ENCODE measurements at places on chromosomes 13 and 19.

GRCh38 chr13:50152655-50153309, 137.5 kb downstream of the KCNRG start:
- no peak for DNase-seq

DNA sequence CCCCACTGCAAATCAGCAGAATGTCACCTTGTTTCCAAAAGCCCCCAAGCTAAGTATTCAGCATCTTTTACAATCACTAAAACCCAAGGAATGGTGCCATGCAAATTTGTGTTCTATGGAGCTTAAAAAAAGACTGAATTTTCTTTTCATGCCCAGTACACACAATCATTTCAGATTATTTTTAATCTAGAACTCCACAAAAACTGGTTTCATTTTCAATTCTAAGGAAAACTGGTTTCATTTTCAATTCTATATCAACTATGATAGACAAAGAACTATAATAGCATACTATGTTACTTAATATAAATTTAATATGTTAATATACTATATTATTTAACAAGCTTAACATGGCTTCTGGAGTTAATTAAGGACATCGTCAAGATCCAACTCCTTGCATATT, 88.4 kb upstream of the DOCK9 start:
- no peak for DNase-seq

DNA sequence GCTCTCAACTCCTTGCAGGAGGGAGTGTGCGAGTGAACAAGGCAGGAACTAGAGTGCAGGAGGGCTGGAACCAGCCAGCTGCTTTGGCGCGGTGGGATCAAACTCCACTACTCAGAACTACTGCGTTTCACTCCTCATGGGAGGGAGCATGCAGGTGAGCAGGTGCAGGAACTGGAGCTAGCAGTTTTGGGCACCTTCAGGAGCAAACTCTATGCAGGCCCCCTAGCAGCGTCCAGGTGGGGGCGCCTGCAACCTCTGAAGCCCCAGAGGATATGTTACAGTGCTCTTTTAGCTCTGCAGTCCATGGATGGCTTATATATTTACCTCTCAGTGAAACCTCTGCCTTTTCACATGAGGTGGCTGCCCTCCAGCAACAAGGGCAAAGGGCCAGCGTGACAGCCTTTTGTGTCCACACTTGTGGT, 1303.4 kb downstream of the PCDH9 start:
- DNase-seq = no peak

DNA sequence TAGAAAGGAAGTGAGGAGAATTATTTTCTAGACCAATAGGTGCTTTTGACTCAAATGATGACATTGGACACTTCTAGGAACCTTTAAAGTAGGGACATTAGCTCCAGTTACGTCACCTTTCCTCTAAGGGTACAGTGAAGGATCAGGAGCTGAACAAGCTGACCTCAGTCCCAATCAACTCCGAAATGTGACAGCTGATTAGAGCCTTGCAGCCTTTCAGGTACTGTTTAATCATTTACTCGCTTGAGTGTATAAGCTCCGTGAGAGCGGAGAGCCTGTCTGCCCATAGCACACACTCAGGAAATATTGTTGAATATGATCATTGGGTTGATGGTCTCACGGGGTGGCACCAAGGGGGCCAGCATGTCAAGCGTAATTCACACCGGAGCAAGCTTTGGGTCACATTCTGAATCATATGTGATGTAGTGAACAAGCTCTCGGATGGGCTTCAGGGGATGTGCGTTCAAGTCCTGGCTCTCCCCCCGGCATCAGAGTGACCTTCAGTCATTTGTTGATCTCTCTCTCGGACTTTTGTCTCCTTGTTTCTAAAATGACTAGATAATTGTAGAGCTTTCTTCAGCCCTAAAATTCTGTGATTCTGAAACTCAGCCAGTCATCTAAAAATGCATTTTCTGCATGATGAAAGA, 141.9 kb downstream of the ZIC5 start:
- no peak for DNase-seq

Measured in stimulated activated CD8-positive, alpha-beta memory T cell treated with anti-CD3 and anti-CD28 coated beads, Interleukin-4, amount 100 ng/mL, for 48 hours (primary cell).